ENCODE measurements at places on chromosomes 11 and 22.
A peak's percentile ranks its signal among the peaks of the same experiment; 100 is the strongest.

DNA sequence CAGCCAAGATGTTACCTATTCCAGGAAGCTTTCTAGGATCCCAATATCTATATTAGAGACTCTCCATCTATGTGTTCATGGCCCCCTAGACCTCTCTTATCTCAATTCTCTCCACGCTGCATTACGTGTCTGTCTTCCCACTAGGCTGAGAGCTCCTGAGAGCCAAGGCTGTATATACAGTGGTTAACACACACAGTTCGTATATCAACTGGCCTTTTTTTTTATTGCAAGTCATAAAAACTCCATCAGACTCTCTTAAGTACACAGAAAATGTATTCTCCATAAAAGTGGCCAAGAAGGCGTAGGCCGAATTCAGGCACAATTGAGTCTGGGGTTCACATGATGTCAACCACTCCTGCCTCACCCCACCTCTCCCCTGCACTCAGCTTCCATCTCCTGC, 115.9 kb downstream of the TRIM29 start:
- no peak for DNase-seq

GRCh38 chr11:67321313-67321871, 18.1 kb downstream of the SSH3 start:
- DNase-seq, result no peak

- no peak for DNase-seq
Measured at GRCh38 chr11:23010790-23011335, 150.6 kb upstream of the CCDC179 start.

- DNase-seq, result peak; percentile 47
Measured at GRCh38 chr11:64305691-64306562, 603 bp downstream of the ESRRA start.

- DNase-seq, result no peak
Measured at GRCh38 chr11:65427691-65428577, 5.3 kb downstream of the NEAT1 start.

GRCh38 chr11:131488238-131488637, 117.8 kb downstream of the NTM start:
- DNase-seq, result no peak
